ENCODE measurements at places on chromosomes 2 and 18.

DNA sequence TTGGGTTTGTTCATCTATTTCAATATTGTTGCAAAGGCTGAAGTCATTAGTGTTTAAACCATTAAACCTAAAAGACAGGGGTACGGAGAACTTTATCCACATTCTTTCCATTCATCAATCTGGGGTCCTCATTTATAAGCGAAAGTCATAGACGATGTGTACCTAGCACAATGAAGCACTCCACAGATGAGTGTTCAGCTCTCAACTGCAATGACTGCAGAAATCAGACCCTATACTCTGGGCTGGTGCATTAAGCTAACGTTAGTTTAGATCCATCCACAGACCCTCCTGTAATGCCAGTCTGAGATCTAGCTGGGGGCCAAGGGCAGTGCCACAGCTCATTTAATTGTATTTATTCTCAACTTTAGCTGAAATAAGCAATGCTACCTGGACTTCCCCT, 155.2 kb downstream of the AFF3 start:
- no peak for DNase-seq

DNA sequence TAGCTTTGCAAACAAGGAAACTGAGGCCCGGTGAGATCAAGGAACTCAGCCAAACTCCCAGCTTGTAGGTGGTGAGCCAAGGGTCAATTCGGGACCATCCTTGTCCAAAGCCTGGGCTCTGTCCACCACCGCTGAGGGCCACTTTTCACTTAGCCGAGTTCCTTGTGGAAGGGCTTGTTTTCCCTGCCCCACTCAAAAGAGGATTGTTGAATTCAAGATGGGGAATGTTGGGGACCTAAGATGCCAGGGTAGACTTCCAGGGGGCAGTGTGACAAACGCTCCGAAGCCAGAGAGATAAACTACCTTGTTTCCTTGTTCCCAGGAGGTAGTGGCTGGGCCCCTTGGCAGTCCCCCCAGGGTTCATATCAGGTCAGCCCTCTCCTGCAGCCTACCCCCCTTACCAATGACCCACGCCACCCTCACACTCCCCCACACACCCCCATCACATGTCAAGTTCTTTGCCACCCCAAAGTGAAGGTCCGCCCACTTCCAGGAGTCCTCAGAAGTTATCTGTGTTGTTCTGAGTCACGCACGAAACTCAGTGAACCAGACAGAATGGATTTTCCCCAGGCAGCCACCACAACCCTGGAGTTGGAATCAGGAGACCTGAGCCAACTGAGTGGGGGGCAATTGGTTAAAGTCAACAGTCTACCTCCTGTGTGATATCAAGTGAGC, 10.3 kb upstream of the ATOH8 start:
- DNase-seq: peak; percentile 66

DNA sequence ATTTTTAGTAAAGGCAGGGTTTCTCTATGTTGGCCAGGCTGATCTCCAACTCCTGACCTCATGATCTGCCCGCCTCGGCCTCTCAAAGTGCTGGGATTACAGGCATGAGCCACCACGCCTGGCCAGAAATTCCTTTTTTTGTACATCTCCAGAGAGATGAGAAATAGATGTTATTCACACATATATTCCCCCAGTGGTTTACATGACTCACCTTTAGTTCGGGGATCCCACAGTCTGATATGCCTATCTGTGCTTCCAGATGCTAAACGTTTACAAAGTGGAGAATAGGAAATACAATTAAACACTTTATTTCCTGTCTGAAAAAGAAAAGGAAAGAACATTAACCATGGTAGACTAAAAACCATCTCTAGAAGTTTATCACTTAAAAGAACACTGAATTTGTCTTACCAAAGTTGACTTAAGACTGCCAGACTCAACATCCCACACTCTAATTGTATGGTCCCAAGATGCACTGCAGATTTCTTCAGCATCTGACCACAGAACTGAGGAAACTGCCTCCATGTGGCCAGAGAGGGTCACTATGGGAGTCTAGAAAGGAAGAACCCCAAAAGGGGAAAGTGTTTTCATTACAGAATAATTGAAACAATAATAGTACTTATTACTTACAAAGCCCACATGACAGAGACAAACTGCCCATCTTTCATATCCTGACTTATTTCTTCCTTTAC, 12.6 kb upstream of the ICA1L start:
- DNase-seq: no peak

DNA sequence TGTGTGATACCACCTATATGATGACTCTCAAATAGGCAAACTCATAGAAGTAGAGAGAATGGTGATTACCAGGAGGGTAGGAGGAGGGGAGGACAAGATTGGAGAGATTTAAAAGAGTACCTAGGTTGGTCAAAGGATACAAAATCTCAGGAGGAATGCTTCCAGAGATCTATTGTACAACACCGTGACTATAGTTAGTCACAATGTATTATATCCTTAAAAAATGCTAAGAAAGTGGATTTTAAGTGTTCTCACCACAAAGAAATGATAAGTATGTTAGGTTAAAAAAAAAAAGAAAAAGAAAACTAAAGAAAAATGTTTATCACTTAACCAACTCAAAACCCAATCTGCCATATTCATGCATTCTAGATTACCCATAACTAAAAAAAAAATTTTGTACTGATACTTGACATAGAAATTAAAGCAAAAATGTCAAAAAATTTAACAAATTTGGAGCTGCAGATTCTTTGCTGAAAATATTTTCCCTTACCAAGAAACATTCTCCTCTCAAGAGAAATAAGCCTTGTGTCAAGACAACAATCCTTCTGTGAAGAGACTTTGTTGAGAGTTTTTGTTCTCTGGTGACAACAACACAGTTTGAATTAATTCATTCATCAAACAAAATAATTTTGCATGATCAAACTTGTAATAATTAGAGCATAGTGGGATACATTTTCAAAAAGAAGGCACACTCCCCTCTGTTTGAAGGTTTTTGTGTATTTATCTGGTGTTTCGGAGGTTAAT, 213.1 kb downstream of the DNER start:
- no peak for DNase-seq

DNA sequence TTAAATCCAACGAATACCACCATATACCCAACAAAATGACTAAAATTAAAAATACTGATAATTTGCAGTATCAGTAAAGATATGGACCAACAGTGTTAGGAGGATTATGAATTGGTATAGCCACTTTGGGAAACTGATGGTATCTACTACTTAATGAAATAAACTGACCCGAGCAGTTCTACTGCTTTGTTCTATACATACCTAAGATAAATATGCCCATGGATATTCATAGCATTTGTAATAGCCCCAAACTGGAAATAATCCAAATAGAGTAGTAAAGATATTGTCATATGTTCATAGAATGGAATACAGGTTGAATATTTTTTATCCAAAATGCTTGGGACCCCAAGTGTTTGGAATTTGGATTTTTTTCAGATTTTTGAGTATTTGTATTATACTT, 20.7 kb downstream of the PPP1CB start:
- DNase-seq: no peak

DNA sequence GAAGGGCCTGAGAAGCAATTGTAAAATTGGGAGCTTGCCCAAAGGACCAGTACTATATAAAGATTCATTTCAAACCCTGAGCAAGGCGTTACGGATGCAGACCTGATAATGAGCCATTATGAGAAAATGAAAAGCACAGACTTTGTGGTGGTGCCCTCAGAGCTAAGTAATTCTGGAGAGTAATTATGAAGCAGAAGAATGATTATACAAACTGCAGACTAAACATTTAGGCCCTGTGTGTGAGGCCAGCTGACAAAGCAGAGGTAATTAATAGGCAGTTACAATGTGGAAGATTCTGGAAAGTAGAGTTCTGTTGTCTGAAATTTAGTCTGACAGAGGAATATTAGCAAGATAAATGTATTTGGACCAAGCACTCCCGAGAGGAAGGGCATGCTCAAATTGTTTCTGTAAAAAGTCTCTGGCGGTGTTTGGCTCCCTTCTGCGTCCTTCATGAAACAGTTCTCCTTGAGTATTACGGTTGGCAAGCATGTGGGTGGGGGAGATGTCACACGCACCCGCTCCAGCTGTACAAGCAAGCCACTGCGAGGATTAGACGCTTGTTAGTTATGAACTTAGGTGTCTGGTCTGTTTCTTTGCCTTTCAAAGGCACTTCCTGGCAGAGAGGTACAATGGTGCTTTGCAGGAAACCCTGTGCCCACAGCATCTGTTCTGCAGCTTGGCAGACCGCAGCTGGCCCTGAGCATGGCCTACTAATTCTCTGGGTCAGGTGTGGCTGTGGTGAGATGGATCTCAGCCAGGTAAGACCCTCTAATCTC, 45.5 kb downstream of the CDC42EP3 start:
- DNase-seq: no peak
